Activated naive CD8-positive, alpha-beta T cell treated with anti-CD3 and anti-CD28 coated beads, Interleukin-2, amount 50 U/mL, for 16 hours (primary cell): ENCODE measurements at places on chromosomes 4 and X.

DNA sequence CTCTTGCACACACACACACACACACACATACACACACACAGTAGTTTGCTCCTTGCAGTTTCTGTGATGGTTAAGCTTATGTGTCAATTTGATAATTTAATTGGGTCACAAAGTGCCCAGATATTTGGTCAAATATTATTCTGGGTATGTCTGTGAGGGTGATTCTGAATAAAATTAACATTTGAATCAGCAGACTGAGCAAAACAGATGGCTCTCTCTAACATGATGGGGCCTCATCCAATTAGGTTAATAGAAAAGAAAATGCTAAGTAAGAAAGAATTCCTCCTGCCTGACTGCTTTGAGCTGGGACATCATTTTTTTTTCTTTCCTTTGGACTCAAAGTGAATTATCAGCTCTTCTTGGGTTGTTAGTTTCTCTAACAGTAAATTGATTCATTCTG is 191.2 kb upstream of the INTU start:
- no peak for DNase-seq

- DNase-seq: no peak
Measured at GRCh38 chr4:108547682-108548081, 72.7 kb upstream of the RPL34 start.

DNA sequence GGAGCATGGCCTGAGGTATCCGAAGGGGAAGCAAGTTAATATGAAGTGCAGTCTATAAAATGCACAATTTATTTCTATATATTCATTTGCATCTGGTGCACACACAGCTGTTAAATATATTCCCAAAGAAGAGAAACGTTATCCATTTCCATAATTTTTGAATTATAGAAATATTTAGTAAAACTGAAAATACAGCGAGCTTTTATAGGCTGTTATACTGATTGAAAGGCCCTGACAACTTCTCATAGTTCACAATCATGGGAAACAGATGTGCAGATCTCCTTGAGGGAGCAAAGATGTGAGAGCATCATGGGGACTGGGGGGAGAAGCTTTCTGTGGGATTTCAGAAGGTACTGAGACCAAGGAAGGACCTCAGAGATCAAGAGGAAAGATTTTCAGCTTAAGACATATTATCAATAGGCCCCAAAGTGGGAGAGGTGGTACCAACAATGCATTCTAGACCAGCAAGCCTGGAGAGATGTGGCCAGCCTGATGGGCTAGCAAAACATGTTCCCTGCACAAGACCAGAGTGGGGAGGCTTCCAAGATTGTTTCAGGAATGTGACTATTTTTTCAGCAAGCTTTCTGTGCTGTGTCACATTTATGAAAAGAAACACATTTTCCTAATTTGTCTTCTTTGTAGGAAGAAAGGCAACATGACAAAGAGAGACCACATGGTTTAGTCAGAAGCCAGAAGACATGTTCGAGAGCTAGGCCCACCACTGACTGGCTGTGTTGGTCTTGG is 256.0 kb upstream of the SFRP2 start:
- DNase-seq: no peak

DNA sequence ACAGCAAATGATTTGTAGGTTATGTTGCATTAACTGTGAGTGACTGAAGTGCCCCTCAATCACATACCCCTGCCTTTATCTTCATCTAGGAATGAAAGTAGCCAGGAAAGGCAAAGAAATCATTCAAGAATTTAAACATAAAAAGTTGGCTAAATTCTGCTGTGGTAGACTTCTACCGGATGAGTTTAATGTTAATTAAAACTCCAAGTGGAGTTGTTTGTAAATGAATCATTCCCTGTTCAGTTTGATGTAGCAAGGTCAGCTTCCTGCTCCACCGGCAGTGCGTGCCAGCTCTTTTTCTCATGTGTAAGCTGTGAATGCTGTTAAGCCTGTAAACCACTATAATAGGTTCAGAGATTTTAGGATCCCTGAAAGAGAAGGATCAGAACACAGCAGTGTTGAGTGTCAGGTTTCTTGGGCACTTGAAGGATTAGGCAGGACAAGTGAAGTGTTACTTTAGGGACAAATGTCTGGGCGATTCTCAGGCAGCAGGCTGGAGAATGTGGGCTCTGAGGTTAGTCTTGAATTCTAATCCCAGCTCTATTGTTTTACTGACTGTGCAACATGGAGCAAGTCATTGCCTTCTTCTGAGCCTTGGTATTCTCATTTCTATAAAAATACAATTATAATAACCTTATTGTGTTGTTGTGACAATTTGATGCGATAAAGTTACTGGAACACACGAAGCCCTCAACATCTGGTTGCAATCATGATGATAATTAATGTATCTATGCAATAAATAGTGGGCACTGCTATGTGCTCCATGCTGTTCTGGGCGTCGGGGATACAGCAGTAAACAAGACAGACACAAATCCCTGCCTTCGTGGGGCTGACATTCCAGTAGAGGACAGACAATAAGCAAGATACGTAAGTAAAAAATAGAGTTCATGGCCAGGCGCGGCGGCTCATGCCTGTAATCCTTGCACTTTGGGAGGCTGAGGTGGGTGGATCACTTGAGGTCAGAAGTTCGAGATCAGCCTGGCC is 112.0 kb downstream of the SHROOM3 start:
- no peak for DNase-seq

GRCh38 chrX:17882680-17883079 is 21.6 kb upstream of the RAI2 start:
- no peak for DNase-seq

DNA sequence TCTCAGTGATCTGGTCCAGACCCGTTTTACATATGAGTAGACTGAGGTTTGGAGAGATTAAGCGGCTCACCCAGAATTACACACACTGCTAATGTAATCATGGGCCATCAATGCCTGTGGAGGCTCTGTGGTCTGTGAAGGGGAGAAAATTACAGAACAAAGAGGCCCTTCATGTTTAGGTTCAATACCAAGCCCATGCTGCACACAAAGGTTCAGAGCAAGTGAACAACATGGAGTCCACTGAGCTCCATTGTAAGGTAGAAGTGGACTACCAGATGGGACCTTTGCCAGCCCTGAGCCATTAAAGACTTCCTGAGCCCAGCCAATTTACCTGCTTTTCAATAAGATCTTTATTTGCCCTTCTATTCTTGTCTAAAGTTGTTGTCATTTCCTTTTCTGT is 109.8 kb downstream of the LUZP4 start:
- no peak for DNase-seq

GRCh38 chrX:151523351-151523750 is 40.1 kb upstream of the PASD1 start:
- DNase-seq: no peak

GRCh38 chr4:154465085-154465484 is 26.5 kb downstream of the DCHS2 start:
- no peak for DNase-seq

DNA sequence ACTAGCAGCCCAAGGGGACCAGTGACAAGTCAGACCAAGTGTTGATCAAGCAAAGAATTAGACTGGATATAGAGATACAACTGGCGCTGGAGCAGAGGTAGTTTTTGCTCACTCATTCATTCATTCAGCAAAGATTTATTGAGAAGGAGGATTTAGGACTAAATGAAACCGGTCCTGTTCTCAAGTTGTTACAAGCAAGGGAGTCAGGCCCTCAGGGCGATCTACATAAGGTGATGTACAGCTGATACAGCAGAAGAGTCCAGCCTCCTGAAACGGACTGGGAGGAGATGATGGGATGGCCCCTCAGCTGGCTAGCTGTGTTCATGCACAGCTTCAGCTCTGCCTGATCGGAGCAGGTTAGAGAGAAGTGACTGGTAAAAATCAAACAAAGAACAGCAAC is 242.4 kb downstream of the FBXW7 start:
- DNase-seq: no peak

DNA sequence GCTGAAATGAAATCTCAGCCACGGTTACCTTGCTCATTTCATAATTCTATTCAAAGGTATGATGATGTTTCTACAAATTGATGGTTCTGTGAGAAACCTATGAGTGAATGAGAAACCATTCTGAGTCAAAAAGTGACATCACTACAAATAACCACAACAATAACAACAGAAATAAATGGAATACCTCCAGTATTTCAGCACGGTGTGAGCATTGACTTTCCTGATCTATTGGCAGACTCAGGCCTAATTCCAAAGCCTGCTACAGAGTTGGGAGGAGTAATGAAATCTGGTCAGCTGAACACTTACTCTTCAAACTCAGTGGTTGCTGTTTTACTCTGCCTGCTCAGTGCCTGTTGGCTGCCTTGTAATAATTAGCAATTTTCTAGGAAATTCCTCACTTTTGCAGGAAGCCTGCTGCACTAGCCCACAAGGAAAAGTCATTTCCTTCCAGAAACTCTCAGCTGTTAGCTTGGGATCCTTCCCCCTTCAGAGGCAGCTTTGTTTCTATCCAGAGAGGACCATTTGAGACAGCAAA is 18.8 kb upstream of the SYNPO2 start:
- no peak for DNase-seq

DNA sequence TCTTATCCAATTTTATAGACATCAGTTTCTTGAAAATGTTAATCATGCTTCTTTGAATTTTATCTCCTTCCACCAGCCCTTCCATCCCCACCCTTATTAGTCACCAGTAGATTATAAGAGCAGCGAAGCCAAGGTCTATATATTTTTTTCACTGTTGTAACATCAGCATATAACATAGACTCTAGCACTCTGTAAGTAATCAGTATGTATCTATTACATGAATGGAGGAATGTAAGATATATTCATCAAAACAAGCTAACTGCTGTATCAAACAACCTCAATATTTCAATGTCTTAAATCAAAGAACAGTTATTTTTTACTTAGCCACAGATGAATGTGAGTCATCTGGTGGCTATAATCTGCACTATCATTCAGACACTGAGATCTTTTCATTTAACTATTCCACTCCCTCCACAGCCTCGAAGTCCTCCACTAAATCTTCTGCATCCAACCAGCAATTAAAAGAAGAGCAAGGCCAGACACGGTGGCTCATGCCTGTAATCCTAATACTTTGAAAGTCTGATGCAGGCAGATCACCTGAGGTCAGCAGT is 178.9 kb downstream of the CENPC start:
- DNase-seq: no peak

GRCh38 chrX:74523224-74523623 is 91.2 kb downstream of the RLIM start:
- no peak for DNase-seq

- DNase-seq: no peak
Measured at GRCh38 chr4:153022241-153022715, 86.2 kb downstream of the FHDC1 start.

DNA sequence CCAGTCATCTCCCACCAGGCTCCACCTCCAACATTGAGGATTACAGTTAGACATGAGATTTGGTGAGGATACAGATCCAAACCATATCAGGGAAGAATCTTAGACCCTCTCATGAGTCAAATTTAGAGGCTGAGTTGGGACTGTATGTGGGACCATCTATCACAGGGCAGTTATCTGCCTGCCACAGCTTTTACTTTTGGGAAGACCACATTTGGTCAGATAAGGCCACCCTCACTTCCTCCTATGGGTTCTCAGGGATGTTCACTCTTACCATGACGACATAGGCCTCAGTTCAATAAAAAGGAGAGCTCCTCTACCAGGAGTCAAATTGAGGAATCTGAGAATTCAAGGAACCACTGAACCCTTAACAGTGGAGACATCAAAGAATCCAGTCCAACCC is 2.1 kb downstream of the MAGEB2 start:
- no peak for DNase-seq

DNA sequence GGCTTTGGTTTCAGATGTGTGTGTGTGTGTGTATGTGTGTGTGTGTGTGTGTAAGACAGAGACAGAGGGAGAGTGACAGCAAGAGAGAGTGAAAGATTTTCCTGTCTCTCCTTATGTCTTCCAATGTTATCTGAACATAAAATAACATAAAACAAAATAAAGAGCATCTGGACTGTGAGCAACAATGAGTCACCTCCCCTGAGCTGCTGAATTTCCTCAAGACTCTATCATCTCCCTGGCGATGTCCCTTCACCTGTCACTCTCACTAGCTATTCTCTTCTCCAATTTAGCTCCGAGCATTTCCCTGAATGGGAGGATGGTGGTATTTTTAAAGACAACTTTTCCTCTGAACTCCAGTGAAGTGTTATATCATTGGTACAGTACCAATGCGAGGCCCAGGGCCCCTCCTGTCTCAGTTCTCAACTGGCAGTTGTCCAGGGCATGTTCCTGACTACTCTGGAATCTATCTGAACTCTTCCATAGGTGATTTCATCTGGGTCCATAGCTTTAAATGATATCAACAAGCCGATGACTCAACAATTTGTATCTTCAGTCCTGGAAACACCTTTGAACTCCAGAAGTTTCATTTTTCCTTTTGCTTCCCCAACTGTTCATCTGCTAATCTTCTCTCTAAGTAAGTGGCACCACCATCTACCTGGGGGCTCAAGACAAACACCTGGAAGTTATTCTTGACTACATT is 195.0 kb upstream of the CLNK start:
- no peak for DNase-seq

GRCh38 chr4:20662851-20663250 is 37.4 kb upstream of the PACRGL start:
- no peak for DNase-seq

- DNase-seq: no peak
Measured at GRCh38 chr4:138348055-138348454, 105.9 kb upstream of the SLC7A11 start.

GRCh38 chrX:123968383-123969050 is 7.0 kb downstream of the STAG2 start:
- DNase-seq: no peak

GRCh38 chr4:103156106-103156505 is 42.0 kb downstream of the CENPE start:
- no peak for DNase-seq

- no peak for DNase-seq
Measured at GRCh38 chr4:7326693-7327340, 107.9 kb downstream of the PSAPL1 start.

DNA sequence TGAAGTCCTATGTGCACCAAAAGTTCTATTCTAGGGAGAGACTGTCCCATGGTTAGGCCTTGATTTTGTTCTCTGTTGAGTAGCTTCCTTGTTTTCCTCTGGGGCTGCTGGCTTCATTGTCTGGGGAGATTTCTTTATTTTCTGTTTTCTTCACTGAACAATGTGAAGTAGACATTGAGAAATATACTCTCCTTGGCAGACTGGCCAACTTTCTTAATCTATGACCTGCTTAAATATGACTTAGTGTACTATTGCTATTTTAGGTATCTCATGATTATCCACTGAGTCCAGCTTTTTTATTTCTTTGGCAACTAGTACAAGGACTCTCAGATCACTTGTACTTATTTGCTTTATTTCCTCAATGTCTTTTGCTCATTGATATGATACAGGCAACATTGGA is 1594.6 kb downstream of the ARAP2 start:
- no peak for DNase-seq

DNA sequence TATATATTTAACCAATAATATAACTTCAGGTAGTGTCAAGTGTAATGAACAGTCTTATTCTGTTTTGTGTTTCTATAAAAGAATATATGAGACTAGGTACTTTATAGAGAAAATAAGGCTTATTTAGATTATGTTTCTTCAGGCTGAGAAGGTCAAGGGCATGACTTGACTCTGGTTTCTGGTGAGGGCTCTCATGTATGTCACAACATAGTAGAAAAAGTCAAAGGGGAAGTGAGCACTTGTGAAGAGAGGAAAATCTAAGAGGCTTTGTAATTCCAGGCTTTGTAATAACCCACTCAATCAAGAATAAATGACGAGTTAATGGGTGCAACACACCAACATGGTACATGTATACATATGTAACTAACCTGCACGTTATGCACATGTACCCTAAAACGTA is 27.6 kb downstream of the PRR32 start:
- DNase-seq: no peak

- DNase-seq: no peak
Measured at GRCh38 chr4:76272073-76272472, 20.6 kb downstream of the FAM47E start.

GRCh38 chr4:128835498-128836222 is 26.2 kb downstream of the JADE1 start:
- DNase-seq: no peak
